ENCODE measurements at places on chromosomes 12 and 14.

DNA sequence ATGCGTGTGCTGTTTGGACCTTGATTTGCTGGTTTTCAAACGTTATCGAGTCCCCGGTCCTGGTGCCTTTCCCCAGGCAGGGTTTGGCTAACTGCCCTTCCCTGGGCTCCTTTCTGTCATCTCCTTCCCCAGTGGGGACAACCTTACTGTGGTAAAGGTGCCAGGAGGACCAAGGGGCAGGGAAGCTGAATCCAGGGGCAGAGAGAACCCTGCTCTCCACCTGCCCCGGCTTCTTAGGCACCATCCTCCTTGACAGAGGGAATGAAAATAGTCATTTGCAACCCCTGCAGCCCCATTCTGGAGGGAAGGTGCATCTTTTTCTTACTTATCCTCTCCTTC is 5.0 kb downstream of the CEBPE start:
- no peak for DNase-seq

- no peak for DNase-seq
Measured at GRCh38 chr12:66058554-66058953, 72.0 kb downstream of the LLPH start.

DNA sequence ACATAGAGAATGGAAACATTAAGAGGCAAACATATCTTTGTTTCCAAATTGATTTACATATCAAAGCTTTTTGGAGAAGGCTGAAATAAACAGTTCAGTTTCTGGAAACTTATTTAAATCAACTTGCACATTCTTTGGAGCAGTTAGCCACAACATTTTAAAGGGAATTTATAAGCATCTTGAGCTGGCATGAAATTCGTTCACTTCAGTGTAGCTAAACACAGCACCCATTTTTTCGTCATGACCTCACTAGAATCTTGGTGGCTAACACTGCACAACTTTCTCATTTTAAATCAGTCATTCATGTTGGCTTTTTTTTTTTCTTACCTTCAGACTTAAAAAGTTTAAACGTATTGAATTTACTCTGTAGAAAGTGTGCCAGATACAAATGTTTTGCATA is 1139.9 kb upstream of the FLRT2 start:
- no peak for DNase-seq

- no peak for DNase-seq
Measured at GRCh38 chr12:117067016-117067415, 32.2 kb downstream of the TESC start.

GRCh38 chr12:116416166-116416565 is 138.7 kb upstream of the MED13L start:
- no peak for DNase-seq

GRCh38 chr12:29030006-29030405 is 119.1 kb upstream of the FAR2 start:
- no peak for DNase-seq

Measured in NCI-H1092 (cell line).